Hematopoietic multipotent progenitor cell treated with erythropoietin and hydrocortisone succinate and interleukin-3 and kit ligand, for 15 days (in vitro differentiated cells): ENCODE measurements at places on chromosomes 12 and 14.
A peak's percentile ranks its signal among the peaks of the same experiment; 100 is the strongest.

DNA sequence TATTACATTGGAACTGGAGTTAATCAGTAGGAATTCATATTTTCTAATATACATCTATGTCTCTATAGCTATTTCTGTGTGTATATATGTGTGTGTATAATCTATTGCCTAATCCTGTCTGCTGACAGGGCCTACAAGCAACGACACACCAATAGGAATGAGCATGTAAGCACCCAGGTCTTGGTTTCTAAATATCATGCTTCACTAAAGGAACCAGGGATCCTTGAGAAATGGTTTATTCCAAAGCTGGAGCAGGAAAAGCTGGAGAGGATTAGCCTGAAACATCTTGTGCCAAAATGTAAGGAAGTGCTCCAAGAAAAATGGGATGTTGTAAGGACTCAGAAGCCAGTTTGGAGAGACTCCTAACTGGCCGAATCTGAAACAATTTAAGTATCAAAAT lies 29.3 kb upstream of the LGALS3 start:
- no peak for DNase-seq

DNA sequence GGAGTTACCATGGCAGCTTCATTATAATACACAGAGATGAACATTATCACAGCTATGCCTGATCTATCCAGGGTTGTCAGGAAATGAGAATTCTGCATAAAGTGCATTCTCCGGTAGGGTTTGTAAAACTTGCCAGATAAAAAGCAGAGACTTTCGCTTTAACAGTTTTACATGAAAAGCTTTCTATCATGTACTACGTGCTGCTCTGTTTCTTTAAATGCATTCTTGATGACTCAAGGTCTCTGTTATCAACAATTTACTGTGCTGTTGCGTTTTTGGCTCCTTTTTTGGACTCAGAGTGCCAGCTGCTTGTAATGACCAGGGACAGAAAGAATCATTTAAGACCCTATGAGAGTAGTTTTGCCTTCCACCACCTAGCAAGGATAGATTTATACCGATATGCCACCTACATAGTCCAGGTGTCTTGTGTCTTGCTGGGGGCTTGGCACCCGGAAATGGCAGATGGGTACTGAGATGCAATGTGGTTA lies 371.2 kb downstream of the BTG1 start:
- no peak for DNase-seq

DNA sequence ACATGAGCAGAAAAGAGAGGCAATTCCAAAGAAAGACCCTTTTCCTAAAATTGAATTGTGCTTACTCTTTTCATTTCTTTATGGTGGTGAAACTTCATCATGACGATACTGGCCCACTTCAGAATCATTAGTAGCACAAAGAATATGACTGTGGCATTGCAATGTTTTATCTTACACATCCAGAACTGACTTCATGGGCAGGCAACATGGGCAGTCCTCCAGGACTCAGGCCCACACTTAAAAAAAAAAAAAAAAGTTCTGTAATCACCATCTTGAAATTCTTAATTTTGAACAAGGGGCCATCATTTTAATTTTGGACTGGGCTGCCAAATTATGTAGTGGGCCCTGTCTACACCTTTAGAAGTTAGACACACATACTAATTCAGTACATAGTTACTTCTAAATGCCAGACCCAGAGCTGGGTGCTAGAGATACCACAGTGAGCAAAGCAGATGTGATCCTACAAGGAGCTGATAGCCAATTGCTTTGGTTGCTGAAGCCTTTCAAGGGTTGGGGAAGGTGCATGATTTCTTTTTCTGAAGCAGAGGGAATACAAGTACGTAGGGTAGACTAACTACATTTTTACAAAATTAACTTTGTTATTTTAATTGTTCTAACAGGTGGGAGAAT lies 35.2 kb downstream of the HELB start:
- peak; percentile 78 for DNase-seq

DNA sequence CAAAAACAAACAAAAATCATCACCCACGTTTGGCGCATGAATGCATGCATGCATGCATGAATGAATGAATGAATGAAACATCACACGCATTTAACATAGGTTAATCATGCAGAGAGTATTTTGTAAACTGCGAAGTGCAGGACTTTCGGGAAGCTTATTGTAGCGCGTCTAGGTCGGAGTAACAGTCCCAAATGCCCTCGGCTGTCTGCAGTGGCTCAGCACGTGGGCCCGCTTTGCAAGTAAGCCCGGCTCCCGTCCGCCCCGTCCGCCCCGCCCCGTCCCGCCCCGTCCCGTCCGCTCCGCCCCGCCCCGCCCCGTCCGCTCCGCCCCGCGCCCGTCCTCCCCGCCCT lies 263 bp upstream of the IFT81 start:
- no peak for DNase-seq

GRCh38 chr12:12807970-12808702 lies 5.0 kb upstream of the DDX47 start:
- no peak for DNase-seq

DNA sequence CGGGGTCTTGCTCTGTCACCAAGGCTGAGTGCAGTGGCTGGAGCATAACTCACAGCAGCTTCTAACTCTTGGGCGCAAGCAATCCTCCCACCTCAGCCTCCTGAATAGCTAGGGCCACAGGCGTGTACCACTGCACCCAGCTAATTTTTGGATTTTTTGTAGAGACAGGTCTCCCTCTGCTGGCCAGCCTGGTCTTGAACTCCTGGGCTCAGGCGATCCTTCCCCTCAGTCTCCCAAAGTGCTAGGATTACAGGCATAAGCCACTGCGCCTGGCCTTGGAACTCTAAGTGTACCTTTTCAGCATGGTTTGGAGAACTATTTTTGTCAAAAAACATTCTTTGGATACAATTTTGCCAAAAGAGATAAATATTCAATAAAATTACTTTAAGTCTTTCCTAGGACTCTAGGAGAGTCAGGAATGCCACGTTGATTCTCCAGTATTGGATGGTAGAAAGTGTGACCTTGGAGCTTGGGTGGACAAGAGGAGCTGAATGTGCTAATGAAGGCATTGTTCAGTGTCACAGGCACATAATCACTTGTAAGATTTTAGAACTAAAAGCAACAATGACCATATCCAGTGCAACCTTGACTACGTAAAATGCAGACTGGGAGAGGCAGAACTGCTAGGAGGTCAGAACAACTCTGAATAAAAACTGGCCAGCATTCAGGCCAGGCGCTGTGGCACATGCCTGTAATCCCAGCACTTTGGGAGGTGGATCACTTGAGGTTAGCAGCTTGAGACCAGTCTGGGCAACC lies 2.8 kb downstream of the SRSF9 start:
- DNase-seq: peak; percentile 67

DNA sequence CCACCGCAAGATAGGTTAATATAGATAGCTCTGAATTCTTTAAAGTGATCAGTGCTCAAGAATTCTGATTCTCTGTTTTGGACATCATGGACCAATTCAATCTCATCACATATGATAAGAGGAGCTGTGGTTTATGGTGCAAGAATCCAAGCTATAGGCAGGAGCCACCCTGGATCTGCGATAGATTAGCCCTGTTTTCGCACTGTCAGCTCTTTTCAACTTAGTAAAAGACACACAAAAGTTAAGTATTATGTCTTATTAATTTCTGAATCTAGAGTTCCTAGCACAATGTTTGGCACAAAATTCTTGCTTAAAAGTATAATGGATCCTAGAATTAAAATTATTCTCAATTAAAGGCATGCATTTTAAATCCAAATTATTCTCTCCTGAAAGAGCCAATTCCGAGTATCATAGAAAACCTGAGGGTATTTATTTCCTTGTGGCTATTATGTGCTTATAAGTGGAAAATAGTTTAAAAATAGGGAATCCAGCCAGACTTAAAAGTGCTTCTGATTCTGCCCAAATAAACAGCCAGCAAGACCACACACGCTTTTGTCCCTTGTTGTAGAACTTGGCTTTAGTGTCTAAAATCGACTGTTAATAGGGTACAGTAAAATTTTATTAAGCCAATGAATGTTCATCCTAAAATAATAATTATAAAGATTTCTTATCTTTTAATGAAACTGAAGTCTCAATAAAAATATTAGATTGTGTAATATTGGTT lies 184.9 kb upstream of the FLRT2 start:
- DNase-seq: no peak

DNA sequence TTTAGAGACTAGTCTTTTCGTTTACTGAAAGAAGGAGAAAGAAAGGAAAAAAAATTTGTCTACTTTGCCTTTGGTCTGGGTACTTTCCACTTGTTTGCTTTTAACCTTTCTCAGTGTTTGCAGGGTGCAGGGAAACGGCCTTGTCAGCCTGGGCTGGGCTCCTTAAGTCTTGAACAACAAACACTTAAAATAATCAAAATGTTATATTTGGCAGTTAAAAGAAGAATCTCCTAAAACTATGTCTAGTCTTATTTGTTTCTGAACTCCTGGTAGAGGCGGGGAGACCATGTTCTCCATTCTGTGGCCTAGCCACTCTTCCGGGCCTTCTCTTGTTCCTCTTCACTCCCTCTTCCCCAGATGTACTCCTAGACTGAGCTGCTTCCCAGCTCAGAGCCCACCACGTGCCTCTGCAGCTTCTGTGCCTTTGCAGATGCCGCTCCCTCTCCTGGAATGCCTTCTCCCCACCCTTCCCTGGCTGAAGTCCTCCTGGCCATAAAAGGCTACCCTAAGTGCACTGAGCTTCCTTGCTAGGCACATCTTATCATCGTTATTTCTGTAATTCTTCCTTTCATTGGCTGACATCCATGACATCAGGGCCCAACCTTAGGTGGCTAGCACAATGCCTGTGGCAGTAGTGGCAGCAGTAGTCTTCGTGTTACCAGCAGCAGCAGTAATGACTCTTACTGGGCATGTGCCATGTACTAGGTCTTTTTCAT lies 432.9 kb downstream of the ZFP36L1 start:
- DNase-seq: peak; percentile 10

- no peak for DNase-seq
Measured at GRCh38 chr12:88558340-88558867, 21.9 kb downstream of the KITLG start.

DNA sequence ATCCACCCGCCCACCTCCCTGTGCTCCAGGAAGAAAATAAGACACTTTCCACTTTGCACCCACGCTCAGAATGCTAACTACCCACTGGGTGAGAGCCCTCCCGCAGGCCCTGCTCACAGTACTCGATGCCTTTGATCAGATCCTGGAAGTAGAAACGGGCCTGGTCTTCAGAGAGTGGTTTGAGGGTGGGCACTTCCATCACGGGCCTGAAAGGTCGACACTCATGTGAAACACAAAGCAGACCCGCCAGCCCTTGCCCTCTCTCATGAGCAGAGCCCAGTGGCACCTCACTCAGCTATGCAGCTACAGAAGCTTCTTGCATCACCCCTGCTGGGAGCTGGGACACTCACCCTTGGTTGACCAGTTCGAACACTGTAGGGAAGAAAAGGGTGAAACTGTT lies 41.1 kb downstream of the CAMKK2 start:
- no peak for DNase-seq

- DNase-seq: no peak
Measured at GRCh38 chr12:110742096-110742717, 484 bp downstream of the PPP1CC start.

GRCh38 chr12:28925719-28926376 lies 223.2 kb upstream of the FAR2 start:
- no peak for DNase-seq

DNA sequence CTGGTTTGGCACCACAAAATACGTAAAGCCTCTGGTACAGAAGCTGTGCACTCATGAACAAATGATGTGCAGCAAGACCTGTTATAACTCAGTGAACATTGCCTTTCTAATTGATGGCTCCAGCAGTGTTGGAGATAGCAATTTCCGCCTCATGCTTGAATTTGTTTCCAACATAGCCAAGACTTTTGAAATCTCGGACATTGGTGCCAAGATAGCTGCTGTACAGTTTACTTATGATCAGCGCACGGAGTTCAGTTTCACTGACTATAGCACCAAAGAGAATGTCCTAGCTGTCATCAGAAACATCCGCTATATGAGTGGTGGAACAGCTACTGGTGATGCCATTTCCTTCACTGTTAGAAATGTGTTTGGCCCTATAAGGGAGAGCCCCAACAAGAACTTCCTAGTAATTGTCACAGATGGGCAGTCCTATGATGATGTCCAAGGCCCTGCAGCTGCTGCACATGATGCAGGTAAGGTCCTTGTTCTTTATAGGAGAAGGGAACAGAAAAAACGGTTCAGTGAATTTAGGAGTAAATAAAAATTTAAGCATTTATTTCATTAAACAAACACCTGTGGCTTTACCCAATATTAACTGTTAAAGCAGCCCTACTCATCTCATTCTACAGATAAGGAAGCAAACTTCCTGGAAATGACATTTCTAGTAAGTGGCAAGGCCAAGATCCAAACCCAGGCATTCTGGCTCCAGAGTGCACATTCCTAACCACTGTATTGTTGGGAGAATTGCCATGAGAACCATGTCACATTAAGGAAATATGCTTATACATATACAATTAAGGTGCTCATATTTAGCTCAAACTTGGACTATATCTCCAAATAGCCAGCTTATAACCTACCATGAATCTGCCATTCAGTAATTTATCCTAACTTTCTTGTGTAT lies 11.7 kb downstream of the COCH start:
- no peak for DNase-seq

DNA sequence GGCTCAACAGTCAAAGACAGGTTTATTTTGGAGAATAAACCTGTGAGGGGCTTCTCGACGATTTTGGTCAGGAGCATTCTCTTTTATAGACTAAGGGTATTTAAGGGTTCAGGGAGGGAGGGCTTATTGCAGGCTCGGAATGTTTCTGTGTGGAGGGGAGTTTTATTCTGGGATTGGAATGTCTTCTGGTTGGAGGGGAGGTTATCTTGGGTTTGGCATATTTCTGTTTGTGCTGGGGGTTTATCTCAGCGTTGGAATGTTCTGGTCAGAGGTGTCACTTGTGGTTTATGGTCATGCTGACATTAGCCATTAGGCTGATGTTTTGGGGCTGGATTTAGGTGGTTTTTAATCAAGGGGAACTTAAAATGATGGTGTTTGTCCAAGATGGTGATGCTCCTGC lies 103.9 kb downstream of the SUDS3 start:
- DNase-seq: no peak

- DNase-seq: no peak
Measured at GRCh38 chr12:121718653-121719239, 6.2 kb downstream of the TMEM120B start.

DNA sequence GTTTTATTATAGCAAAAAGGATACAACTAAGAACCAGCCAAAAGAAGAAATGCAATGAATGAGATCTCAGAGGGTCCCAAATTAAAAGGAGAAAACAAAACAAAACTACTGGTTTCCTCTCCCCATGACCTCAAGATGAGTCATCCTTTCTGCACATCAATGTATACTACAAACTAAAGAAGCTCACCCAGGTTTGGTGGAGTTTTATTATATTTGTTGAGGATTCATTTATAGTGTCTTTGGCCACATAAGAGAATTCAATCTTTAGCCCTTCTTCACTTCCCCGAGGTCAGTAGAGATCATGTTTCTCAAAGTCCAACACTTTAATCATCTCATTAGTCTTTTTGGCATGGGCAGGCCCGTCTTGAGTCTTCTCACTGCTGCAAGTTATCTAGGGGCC lies 210.6 kb downstream of the SLC6A15 start:
- no peak for DNase-seq

DNA sequence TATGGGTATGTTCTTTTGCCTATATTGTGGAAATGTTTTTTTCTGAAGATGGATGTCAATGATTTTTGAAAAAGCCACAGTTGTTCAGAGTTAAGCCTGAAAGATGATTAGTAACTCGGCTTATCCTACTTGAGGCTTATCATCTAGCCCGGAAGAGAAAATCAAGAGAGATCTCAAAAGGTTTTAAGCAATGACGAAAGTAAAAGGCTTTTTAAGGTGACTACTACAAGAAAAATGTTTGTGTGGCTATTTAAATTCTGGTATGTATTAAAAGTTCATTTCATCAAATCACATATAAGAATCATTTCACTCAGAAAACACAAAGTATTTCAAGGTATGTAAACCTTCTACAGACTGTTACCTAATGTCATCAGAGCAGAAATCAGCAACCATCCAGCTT lies 40.2 kb downstream of the HEATR5A start:
- no peak for DNase-seq
